ENCODE measurements at places on chromosomes 3 and 15. TPM values are rescaled to one million over a fixed set of nuclear protein-coding genes. Genes with fewer than 3 reads are reported as not detected.

MYZAP gene
- 2.9 TPM for total RNA-seq

NEK10 gene
- total RNA-seq, result 6.6 TPM

RARRES1 gene
- total RNA-seq, result 4.1 TPM

RASGRF1 gene
- total RNA-seq, result 0.13 TPM

ATP2B2 gene
- total RNA-seq, result 2.6 TPM

All from muscle of leg (tissue), 16 donors.